ENCODE measurements at places on chromosomes 2 and 18.

- DNase-seq, result no peak
Measured at GRCh38 chr2:197131558-197131855, 179.1 kb downstream of the ANKRD44 start.

GRCh38 chr18:59921384-59921891 lies 21.6 kb downstream of the PMAIP1 start:
- peak; percentile 72 for DNase-seq

GRCh38 chr2:117760916-117761315 lies 53.6 kb upstream of the DDX18 start:
- no peak for DNase-seq

DNA sequence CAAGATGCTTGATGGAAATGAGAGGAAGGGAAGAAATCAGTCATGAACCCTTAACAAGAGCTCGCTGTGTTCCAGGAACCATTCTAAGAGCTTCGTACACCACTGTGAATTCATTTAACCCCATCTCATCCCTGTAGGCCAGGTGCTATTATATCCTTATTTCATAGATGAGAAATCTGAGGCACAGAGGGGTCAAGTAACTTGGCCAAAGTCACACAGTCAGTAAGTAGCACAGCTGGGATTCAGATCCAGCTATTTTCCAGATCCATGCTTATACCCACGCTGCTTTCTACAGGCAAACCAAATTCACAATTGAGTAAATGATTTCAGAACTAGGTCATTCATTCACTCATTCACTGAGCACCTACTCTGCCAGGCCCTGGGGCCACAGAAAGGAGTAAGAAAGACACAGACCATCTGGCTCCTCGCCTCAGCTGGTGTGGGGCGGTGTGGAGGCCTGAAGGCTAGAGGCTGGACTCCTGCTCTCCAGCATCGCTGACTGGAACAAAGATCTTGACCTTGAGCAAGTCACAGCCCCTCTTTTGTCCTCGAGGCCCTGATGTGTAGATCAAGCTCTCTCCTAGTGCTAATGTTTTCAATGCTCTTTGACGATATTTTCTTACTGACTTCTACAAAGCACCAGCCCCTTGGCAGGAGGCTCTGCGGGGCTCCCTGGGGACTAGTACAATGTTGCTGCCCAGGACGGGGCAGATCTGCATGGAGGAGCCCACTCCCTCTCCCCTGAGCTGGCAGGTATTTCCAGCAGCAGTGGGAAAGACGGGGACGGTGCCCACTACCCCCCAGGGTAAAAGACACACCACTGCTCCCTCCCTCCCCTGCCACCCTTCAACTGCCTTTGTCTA lies 26.5 kb downstream of the STEAP3 start:
- DNase-seq, result no peak
